ENCODE measurements at places on chromosomes 2 and 18.

- DNase-seq, result no peak
Observed at GRCh38 chr2:196168181-196168580, 3.2 kb downstream of the STK17B start.

GRCh38 chr2:15834381-15835031 is 105.8 kb upstream of the MYCN start:
- no peak for DNase-seq

GRCh38 chr2:111091811-111092211 is 28.9 kb upstream of the BCL2L11 start:
- no peak for DNase-seq

DNA sequence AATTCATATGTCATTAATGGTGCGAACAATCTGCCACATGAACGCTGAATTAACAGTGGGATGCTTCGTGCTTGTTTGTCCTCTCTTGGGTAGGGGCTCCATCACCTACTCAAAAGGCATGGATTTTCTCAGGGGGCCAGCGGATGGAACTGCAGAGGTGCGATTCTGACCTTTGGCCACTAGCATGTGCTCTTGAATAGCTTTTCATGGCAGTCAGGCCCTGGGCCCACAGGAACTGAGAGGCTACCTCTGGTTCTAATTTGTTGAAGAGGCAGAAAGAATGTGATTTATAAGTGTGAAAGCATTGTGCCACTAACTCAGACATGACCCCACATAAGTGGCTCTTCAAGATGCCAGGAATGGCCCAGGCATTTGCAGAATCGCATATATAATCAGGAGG is 283.2 kb downstream of the INSIG2 start:
- DNase-seq, result peak; percentile 20

- no peak for DNase-seq
Observed at GRCh38 chr18:79480171-79481045, 84.7 kb downstream of the NFATC1 start.

- no peak for DNase-seq
Observed at GRCh38 chr2:175855794-175856453, 146.1 kb downstream of the LNPK start.

DNA sequence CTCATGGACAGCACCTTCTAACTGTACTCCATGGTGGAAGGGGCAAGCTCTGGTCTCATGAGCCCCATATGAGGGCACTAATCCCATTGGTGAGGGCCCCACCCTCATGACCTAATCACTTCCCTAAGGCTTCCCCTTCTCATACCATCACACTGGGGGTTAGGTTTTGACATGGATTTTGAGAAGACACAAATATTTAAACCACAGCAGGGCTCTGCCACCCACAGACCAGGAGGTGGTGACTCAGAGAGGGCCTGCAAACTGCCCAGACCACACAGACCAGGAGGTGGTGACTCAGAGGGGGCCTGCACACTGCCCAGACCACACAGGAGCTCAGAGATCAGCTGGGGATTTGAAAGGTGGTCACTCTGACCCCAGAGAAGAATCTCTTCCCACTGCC is 222.0 kb downstream of the KLHL29 start:
- no peak for DNase-seq

DNA sequence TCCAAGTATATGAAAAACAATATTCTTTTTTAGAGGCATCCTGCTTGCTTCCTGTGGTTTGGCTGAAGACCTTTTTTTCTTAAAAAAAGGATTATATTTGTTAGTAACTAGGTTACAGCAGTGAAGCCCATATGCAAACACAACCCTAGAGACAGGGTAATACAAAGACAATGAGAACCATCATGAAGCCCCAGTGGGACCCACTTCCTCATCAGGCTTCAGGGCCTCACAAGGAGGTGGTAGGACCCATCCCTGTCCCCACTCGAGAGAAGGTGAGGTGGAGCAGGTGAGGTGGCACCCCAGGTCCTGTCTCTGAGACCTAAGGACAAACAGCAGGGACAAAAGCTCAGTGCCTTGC is 80.3 kb downstream of the EDAR start:
- DNase-seq, result no peak

GRCh38 chr2:72572501-72572900 is 253.3 kb downstream of the EXOC6B start:
- DNase-seq, result no peak

DNA sequence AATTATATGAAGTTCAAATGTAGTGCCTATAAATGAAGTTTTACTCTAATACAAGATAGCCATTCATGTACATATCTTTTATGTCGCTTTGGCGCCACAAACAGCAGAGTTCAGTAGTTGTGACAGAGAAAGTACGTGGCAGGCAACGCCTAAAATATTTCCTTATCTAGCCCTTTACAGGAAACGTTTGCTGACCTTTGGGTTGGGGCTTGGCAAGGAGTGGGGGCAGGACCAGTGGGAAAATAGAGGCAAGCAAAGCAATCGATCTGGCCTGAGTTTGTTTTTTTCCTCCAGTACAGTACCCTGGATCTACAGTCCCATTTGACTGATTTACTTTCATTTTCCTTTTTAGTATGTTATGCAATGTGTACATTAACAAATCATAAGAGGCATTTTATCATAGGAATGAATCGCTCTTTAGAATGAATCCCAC is 13.1 kb downstream of the CCDC68 start:
- DNase-seq, result no peak

- DNase-seq, result no peak
Observed at GRCh38 chr2:29817801-29818680, 103.3 kb downstream of the ALK start.

DNA sequence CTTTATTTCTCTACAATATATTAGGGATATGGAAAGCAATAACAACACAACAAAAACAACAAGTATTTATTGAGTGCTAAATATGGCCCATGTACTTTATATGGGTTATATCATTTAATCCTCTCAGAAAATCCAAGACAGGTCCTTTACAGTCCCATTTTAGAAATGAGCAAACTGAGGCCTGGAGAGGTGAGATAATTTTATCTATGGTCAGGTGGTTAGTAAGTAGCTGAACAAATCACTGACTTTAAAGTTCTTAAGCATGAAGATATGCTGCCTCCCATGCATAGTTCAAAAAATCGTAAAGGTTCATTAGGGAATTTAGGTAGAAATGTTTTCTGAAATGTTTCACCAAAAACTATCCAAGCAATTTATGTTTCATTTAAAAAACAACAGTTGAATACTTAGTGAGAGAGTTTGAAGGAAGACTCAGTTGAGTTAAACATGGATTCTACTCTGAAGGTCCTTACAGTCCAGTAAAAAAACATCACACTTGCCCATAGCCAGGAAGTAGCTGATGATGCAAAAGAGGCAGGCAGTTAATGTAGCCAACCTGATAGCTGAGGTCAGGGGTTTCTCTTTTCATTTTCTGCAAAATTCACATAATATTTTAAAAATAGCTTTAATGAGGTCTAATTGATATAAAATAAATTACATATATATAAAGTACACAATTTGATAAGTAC is 7.6 kb upstream of the NFE2L2 start:
- DNase-seq, result no peak

DNA sequence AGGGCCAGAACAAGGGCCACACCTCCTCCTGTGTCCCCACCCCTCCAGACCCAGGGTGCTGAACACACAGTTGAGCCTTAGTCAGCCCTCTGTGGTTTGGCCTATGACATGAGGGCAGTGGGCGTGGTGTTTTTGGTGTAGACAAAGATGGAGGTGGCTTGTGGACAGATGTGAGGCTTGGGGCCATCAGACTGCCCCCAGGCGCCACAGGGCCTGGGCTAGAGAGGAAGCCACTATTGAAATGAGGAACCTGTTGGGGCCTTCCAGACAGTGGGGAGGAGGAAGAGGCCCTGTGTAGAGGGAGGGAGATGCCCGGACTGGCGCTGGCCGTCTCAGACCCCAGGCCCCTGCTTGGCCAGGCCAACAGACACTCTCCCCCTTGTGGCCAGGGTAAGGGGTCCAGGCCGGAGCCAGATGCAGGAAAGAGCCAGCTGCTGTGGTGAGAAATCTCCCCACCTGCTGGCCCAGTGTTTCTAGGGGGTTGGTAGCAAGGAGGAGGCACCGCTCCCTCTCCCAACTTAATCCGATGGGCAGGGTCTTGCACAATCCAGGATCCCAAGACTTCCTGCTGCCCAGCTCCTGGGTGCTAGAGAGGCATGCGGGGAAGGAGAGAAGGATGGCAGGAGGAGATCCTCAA is 53.8 kb downstream of the SMAD7 start:
- no peak for DNase-seq

GRCh38 chr18:35352778-35353177 is 8.6 kb upstream of the ZNF24 start:
- DNase-seq, result no peak

DNA sequence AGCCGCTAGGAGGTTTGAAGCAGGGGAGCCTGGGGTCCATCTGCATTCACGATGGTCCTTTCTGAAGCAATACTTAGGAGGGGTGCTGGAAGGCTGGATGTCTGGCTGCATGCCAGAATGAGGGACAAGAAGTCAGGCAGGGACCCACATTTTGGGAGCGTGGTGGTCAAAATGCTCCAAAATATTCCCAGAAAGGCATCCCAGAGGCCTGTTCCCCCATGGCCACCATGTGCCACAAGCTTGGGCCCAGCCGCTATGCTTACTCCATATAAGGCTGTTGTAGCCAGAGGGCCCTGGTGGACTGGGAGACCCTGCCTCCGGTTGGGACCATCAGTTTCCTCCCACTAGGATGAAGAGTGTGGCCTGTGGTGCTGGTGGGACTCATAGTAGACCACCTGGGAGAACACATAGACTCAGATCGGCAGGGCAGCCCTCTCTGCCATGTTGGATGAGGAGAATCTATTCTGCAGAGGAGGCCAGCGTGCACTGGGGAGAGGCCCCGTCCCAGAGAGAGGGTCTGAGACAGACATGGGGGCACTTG is 3.6 kb upstream of the PROM2 start:
- DNase-seq, result no peak

- no peak for DNase-seq
Observed at GRCh38 chr2:100953406-100954043, 48.6 kb upstream of the RPL31 start.

DNA sequence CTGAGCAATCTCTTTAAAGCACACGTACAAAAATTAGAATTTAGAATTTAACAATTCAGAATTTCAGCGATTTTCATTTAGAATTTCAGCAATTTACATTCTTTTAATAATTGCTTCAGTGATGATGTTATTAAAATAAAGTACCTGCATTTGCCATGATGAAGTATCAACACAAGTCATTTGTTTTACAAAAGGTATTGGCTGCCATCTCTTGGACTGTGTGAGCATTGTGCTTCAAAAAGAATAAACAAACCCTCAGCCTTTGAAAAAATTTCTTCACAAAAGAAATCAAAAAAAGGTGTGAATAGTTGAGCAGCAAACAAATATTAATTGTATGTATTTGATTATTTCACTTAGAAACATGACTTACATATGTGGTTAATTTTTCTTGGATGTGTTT is 27.1 kb upstream of the ZC3H15 start:
- DNase-seq, result peak; percentile 3

DNA sequence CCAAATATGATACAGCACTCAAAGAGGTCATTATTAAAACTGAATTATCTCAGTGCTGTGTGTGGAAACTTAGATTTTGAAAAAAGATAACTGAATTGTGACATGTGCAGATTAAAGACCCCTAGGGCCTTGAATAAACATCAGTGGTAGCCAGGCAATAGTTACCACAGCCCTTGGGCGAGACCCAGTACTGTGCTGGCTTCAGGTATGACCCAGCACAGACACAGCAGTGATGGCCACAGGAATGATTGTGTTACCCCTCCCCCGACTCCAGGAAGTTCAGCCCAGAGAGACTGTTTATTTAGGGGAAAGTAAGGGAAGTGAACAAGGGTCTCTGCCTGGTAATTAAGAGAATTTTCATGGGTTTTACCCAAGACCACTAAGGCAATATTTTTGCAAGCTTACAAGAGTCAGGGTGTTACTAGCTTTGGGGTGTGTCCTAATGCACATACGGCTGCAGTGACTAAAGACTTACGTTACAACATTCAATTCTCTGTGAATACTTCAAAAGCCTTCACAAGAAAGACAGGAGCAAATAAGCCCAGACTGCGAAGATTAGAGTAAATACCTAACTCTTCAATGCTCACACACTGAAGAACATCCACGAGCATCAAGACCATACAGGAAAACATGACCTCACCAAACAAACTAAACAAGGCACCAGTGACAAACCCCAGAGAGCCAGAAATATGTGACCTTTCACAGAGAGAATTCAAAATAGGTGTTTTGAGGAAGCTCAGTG is 28.2 kb upstream of the ITGAV start:
- no peak for DNase-seq

- DNase-seq, result no peak
Observed at GRCh38 chr2:95344656-95345055, 47.5 kb downstream of the KCNIP3 start.

- DNase-seq, result no peak
Observed at GRCh38 chr2:95347681-95348608, 50.8 kb downstream of the KCNIP3 start.

- no peak for DNase-seq
Observed at GRCh38 chr2:223563462-223563861, 38.7 kb downstream of the SCG2 start.

DNA sequence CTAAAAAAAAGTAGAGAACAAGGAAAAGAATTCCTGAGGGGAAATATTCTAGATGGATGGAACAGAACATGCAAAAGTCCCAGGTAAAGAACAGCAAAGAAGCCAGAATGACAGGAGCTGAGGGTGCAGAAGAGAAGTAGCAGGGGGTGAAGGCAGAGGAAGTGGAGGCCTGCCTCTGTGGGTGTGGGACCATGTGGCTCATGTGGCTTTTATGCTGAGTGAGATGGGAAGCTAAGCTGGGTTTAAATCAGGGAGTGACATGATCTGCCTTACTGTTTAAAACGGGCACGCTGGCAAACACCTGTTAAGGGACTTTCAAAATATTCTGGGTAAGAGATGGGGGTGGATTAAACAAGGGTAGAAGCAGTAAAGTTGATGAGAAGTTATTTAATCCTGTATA is 40.0 kb downstream of the GKN2 start:
- DNase-seq, result no peak

GRCh38 chr2:222915092-222915957 is 54.5 kb downstream of the ACSL3 start:
- DNase-seq, result peak; percentile 28

DNA sequence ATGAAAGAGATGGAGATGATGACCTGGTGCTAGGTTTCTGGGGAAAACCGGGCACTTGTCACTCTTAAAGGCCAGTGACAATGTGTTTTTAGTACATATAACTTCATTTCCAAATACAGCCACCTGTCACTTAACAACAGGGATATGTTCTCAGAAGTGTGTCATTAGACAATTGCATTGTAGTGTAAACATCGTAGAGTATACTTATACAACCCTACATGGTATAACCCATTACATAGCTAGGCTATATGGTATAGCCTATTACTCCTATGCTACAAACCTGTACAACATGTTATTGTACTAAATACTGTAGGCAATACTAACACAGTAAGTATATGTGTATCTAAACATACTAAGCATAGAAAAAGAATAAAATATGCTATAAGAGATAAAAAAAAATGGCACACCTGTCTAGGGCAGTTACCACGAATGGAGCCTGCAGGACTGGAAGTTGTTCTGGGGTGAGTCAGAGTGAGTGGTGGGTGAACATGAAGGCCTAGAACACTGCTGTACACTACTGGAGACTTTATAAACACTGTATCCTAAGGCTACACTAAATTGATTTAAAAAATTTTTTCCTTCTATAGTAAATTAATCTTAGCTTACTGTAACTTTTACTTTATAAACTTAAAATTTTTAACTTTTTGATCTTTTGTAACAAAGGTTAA is 123.2 kb downstream of the THADA start:
- DNase-seq, result no peak

Measured in NCI-H1694 (cell line).